T-cell (primary cell): ENCODE measurements at places on chromosomes 12 and 14. TPM values are rescaled to one million over a fixed set of nuclear protein-coding genes. Genes with fewer than 3 reads are reported as not detected.

The AICDA gene
- total RNA-seq = 0.18 TPM

The WNT5B gene
- total RNA-seq = 0.20 TPM

The CLEC4A gene
- total RNA-seq = 0.82 TPM

The INHBC gene
- not detected for total RNA-seq

The VIPAS39 gene
- total RNA-seq = 18.3 TPM

The TAS2R42 gene
- total RNA-seq = not detected

The ENDOU gene
- not detected for total RNA-seq

The NTF3 gene
- total RNA-seq = not detected

The MYH6 gene
- total RNA-seq = not detected

The FBXO34 gene
- 25.2 TPM for total RNA-seq

The TBX5 gene
- total RNA-seq = not detected

The ADCY4 gene
- total RNA-seq = 7.8 TPM

The ADIPOR2 gene
- total RNA-seq = 29.0 TPM

The GNG2 gene
- total RNA-seq = 94.0 TPM

The SERPINA9 gene
- not detected for total RNA-seq

The NUAK1 gene
- total RNA-seq = 0.50 TPM

The HOXC9 gene
- not detected for total RNA-seq

The RNF212B gene
- 1.1 TPM for total RNA-seq

The IL26 gene
- not detected for total RNA-seq

The ABCB9 gene
- 5.6 TPM for total RNA-seq

The GPR132 gene
- 49.7 TPM for total RNA-seq

The TCL1A gene
- total RNA-seq = 1.9 TPM

The PTCSC3 gene
- total RNA-seq = not detected

The TC2N gene
- 243 TPM for total RNA-seq

The OASL gene
- total RNA-seq = 6.6 TPM

The NRIP2 gene
- not detected for total RNA-seq

The SFSWAP gene
- total RNA-seq = 107 TPM

The CLEC4D gene
- total RNA-seq = not detected

The IL22 gene
- total RNA-seq = not detected

The SIX1 gene
- total RNA-seq = not detected

The KLRD1 gene
- 28.7 TPM for total RNA-seq

The ZNF140 gene
- 20.3 TPM for total RNA-seq

The ALDH1L2 gene
- total RNA-seq = not detected

The FAM90A1 gene
- 0.40 TPM for total RNA-seq
